Activated effector memory CD4-positive, alpha-beta T cell treated with Interleukin-2 at 50 U/mL for 16 hours (primary cell): ENCODE measurements at places on chromosomes 2 and 18.

DNA sequence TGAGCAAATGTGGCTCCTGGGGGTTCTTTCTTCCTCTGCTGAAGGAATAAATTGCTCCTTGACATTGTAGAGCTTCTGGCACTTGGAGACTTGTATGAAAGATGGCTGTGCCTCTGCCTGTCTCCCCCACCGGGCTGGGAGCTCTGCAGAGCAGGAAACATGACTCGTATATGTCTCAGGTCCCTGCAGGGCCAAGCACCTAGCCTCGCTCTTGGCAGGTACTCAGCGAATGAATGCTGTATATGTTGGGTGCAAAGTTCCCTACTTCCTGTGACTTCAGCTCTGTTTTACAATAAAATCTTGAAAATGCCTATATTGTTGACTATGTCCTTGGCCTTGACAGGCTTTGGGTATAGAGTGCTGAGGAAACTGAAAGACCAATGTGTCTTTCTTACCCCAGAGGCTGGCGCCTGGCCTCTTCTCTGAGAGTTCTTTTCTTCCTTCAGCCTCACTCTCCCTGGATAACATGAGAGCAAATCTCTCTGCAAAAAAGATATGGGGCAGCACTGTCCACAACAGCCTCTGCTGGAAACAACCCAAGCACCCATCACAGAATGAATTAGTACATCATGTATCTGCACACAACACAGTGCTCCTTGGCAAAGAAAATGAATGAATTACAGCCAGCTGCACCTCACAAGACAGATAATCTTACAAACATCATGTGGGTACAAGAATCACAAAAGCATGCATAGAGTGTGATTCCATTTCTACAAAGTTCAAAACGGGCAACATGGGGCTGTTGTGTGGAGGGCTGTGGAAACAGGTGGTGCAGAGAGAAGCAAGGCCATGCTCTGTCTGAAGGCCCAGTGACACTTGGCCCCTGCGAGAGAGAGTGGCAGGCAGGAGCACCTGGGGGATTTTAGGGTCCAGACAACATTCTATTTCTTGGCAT is 6.6 kb downstream of the IL1RN start:
- DNase-seq, result no peak

DNA sequence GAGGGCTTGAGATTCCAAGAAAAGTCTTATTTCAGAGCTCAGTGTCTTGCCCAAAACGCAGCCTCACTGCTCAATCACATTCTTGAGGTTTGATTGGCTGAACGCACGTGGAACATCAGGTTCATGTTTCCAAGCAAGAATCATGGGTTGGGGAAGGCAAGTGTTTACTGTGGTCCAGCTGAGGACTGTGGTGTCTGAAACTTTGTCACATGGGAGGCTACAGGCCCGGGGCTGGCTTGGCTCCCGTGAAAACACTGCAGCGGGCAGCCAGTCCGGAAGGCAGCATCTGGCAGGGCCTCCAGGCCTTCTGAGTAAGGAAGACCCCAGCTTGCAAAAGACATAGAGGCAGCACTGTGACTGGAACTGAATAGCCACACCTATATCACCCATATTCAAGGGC is 84.7 kb downstream of the POLR1A start:
- no peak for DNase-seq

DNA sequence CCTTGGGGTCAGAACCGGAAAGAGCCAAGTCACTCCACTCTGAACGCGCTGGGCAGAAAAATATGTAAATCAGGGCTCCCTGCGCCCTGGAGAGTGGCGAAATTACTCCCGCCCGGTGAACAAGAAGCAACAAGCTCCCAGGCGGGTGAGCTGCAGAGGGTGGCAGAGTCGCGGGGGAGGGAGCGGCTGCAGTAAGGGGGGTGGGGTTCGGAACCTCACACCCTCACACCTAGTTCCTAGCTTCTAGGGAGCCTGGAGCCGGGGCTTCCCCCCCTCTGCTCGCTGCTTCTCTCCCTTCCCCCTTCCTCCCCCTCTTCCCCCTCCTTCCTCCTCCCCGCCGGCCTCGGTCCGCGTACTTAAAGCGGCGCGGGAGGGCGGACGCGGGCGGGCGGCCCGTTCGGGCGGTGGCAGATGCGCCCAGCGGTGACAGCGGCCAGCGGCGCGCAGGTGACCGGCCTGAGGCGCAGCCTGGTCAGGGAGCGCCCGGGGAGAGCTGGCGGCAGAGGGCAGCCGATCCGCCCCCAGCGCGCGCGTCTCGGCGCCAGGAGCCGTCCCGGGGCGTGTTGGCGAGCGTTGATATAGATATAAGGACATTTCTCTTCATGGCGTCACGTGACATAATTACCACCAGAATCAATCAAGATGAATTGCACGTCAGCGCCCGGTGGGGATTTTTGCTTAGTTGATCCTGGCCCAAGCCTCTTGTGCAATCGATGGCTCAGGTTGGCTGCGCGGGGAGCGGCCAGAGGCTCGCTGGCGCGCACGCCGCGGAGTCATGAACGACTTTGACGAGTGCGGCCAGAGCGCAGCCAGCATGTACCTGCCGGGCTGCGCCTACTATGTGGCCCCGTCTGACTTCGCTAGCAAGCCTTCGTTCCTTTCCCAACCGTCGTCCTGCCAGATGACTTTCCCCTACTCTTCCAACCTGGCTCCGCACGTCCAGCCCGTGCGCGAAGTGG is at the start of gene HOXD11:
TSS of gene HOXD11 (plus strand) at position 700 of the 959 bp plus-strand sequence. CDS start at position 776, 76 bp downstream.
- DNase-seq, result no peak

- no peak for DNase-seq
Measured at GRCh38 chr2:96374211-96374951, 38.8 kb downstream of the NCAPH start.
